AG09319 (cell line): ENCODE measurements at places on chromosomes 13 and 19.

GRCh38 chr19:3443840-3444694 lies 36.3 kb downstream of the SMIM24 start:
- no peak for DNase-seq

- no peak for DNase-seq
Observed at GRCh38 chr13:34951528-34951927, 9.5 kb downstream of the NBEA start.

DNA sequence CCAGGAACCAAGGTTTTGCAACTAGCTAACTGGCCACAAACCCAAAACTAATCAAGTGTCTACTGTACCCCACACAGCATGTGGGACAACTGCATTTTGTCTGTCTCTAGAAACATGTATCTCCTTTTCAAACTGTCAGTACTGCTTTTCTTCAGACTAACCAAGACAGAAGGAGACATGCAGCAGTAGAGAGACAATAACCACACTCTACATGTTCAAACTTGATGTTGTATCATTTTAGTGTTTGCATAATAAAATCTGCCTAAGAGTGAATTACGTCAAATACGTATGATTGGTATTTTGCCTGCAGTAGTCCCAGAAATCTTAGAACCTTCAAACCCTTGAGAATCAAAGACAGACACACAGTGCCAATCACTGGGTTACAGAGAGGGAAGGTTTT lies 22.0 kb upstream of the FREM2 start:
- DNase-seq: no peak

GRCh38 chr19:8609279-8610040 lies 1.1 kb downstream of the ADAMTS10 start:
- no peak for DNase-seq

DNA sequence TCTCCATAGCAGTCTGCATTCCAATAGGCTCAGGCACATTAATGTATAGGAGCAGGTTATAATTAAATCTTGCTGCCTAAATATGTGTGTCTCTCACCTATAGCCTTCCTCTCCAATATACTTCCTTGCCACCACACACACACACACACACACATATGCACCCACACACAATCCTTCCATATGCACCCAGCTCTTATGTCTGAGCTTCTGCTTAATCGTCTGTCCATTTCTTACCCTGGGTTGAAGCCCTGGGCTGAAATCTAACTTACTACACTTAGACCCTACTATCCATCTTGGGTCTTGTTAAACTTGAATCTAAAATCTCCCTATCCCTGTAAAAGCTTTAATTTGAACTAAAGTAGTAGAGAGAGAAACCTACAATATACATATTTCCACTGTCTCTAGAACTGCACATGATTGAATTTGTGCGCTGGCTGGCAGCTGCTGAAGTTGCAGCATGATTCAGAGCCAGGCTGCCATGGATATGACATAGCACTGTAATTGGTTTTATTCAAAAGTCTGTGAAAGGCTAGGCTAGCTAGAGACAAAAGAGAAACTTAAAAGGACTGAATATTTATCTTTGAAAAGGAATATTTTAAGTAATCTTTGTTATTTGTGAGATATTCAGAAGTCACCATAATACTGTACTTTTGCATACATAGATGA lies 25.7 kb upstream of the FREM2 start:
- no peak for DNase-seq

DNA sequence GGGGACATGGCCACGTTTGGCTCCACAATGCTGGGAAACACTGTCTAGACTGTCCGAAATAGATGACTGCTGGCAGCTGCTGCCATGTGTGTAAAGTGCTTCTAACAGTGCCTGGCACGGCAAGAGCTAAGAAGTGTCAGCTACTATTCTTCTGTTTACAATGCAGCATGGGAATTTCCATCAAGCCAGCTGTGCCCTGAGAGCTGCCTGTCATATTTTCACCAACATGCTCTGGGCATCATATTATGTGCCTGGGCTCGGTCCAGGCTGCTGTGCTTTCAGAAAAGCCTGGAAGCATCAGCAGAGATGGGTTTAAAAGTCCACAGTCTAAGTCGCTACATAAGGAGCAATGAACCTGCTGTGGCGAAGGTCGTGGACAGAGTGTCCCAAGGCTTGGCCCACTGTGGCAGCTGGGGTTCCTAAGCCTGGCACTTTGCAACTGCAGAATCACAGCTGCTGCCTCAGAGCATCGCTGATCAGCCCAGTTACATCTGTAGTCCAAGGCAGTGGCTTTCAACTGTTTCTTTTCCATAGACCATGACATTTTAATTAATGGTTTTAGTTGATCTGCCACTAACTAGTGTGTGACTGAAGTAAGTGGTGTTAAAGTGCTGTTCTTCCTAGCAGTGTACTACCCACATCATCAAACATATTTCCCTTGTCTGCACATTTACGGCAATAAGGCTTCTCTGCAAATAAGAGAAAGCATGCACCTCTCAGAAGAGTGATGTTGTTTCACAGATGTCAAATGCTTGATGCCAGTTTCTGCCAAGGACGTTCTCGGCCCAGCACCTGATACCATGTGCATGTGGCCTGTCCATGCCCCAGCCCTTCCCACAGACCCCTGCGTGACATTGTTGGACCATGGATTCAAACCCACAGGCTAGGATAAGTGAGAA lies 95.7 kb upstream of the C1QTNF9B start:
- no peak for DNase-seq

- DNase-seq: no peak
Observed at GRCh38 chr13:37187621-37188020, 82.2 kb upstream of the CSNK1A1L start.

DNA sequence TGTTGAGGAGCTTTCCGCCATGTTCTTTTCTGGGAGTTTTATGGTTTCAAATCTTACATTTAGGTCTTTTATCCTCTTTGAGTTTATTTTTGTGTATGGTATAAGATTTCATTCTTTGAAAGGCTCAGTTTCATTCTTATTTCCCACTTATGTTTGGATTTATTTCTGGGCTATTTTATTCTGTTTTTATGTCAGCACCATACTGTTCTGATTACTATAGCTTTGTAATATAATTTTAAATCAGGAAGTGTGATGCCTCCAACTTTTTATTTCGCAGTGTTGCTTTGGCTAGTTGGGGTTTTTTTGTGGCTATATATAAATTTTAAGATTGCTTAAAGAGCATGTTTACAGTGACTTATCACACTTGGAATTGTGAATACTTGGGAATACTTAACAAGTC lies 135.1 kb downstream of the SIPA1L3 start:
- no peak for DNase-seq

GRCh38 chr19:31289976-31290375 lies 59.3 kb downstream of the TSHZ3 start:
- DNase-seq: no peak

GRCh38 chr13:102236830-102237229 lies 165.0 kb downstream of the FGF14 start:
- DNase-seq: no peak

GRCh38 chr19:55406826-55407549 lies 600 bp downstream of the UBE2S start:
- no peak for DNase-seq

DNA sequence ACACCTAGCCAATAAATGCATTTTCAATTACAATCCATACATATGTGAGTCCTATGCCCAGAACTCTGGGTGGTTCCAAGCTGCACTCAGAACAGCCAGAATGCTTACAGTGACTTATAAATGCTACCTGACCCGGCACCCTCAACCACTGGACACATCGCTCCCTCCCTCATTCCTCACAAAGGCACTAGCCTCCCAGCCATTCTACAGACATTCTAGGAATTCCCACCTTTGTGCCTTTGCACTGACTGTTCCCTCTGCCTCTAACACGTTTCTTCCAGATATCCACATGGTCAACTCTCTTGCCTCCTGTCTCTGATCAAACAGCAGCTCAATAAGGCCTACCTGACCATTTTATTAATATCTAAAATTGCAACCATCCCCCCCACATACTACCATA lies 99.9 kb downstream of the LHFPL6 start:
- no peak for DNase-seq

DNA sequence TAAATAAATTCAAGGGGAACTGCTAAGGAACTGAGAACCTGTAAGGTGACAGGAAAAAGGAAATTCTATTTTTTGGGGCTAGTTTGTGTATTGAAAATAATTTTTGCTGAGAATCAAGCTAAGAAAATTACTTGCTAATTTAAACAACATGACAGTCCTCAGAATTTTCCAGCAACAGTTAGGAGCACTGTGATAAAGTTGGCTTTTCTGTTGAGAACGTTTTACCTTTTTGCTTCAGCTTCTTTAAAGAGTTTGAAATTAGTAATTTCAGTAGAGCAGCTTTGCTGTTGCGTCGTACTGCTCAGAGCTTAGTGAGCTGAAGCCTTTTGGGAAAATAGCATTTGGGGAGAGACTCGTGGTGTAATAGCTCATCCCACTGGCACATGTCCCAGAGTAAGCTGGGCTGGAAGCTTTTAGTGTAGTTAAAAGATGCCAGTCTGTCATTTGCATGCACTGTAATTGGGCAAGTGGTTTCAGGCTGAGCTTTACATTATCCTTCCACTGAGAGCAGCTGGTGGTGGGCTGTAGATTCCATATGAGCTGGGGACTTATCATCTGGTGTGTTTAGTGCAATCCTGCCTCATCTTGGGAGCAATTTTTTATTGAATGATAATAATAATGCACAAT lies 69.8 kb downstream of the LRCH1 start:
- peak; percentile 63 for DNase-seq

DNA sequence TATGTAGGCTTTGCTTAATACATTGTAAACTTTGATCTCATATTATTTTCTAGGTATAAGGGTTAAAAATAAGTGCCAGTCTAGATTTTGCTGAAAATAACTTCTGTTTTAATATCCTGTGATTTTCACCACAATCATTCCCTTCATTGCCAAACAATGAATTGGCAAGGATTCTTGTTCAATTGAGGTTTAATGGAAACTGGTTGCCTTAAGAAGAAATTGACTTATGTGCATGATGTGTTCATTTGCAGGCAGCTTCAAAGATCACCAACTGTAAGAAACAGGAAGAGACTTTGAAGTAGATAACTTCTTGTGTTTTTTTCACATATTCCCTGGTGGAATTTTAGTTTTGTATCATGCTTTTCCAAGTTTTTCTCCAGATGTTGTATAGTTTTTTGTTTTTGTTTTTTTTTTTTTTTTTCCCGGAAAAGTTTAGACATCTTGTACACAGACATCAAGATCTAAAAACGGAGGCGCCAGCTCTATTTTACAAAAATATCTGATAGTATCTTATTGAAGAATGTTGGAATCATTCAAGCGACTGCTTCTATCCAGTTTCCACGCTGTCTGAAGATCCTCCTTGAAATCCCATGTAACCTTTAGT lies 108.3 kb downstream of the POSTN start:
- DNase-seq: no peak

- DNase-seq: no peak
Observed at GRCh38 chr13:97114651-97115050, 107.5 kb upstream of the MBNL2 start.

DNA sequence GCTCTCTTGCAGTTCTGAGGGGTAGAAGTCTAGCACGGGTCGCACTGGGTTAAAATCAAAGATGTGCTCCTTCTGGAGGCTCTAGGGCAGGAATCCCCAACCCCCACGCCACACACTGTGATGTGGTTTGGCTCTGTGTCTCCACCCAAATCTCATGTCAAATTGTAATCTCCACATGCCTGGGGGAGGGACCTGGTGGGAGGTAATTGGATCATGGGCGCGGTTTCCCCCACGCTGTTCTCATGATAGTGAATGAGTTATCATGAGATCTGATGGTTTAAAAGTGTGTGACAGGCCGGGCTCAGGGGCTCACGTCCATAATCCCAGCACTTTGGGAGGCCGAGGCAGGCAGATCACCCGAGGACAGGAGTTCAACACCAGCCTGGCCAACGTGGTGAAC lies 26.6 kb upstream of the CALM3 start:
- no peak for DNase-seq

- DNase-seq: no peak
Observed at GRCh38 chr19:3132971-3133792, 2.7 kb upstream of the GNA15 start.

- no peak for DNase-seq
Observed at GRCh38 chr19:42291435-42291810, 10.5 kb upstream of the PRR19 start.

- DNase-seq: no peak
Observed at GRCh38 chr13:95298169-95298965, 2.9 kb downstream of the ABCC4 start.

DNA sequence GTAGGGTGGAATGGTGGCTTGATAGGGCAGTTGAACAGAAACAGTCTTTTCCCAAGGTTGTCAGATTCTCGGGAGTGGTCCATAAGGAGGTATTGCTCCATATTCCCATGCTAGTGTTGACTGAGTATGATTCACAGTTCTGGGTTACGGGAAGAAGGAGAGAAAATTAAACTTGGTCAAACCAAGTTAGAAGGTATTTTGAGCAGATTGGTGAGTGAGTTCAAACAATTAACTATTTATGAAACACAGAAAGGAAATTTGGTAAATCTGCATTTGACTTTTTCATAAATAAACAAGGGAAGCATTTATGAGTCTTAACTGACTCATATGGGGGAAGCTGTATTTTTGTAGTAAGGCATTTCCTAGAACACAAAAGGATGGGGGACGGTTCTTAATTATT lies 2419.4 kb downstream of the PCDH9 start:
- no peak for DNase-seq

GRCh38 chr19:41219924-41220567 lies 1.0 kb downstream of the AXL start:
- DNase-seq: no peak

DNA sequence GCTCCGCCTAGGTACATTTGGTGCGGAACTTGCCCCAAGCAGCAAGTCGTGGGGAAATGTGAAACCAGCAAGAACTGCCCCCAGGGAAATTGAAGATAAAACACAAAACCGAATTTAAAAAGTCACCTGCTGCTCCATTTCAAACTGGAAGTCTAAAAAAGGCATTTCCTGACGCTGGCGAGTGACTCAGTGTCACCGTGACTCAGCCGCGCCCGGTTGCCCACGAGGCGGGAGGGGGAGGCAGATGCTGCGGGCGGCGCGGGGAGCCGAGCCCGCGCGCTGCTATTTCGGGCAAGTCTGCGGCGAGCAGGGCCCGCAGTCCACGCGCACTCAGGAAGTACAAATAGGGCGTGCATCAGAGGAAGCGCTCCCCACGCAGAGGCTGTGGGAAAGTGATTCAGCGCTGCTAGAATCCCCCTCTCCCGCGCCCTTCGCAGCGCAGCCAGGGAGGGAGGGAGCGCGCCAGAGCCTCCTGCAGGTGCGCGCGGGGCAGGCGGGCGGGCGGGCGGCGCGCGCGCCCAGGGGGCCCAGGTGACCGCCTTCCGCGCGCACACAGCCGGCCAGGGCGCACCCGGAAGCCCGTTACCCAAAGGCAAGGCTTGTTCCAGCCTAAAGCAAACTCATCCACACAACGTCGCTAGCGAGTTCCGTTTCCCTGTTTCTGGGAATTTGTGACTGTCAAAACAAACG lies 168.8 kb downstream of the COL4A1 start:
- DNase-seq: no peak

- DNase-seq: no peak
Observed at GRCh38 chr13:75442736-75443234, 39.2 kb downstream of the TBC1D4 start.

- no peak for DNase-seq
Observed at GRCh38 chr13:66640231-66640630, 589.9 kb downstream of the PCDH9 start.

DNA sequence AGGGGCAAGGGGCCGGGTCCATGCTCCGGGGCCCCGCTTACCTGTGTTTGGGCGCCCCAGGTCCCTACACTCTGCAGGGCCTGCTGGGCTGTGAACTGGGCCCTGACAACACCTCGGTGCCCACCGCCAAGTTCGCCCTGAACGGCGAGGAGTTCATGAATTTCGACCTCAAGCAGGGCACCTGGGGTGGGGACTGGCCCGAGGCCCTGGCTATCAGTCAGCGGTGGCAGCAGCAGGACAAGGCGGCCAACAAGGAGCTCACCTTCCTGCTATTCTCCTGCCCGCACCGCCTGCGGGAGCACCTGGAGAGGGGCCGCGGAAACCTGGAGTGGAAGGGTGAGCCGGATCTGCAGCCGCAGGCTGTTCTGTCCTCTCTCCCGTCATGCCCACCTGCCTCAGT lies 1.7 kb downstream of the FCGRT start:
- no peak for DNase-seq
